ENCODE measurements at places on chromosomes 13 and 19.
A peak's percentile ranks its signal among the peaks of the same experiment; 100 is the strongest.

GRCh38 chr13:78610381-78610883 is 7.1 kb upstream of the POU4F1 start:
- DNase-seq, result no peak

DNA sequence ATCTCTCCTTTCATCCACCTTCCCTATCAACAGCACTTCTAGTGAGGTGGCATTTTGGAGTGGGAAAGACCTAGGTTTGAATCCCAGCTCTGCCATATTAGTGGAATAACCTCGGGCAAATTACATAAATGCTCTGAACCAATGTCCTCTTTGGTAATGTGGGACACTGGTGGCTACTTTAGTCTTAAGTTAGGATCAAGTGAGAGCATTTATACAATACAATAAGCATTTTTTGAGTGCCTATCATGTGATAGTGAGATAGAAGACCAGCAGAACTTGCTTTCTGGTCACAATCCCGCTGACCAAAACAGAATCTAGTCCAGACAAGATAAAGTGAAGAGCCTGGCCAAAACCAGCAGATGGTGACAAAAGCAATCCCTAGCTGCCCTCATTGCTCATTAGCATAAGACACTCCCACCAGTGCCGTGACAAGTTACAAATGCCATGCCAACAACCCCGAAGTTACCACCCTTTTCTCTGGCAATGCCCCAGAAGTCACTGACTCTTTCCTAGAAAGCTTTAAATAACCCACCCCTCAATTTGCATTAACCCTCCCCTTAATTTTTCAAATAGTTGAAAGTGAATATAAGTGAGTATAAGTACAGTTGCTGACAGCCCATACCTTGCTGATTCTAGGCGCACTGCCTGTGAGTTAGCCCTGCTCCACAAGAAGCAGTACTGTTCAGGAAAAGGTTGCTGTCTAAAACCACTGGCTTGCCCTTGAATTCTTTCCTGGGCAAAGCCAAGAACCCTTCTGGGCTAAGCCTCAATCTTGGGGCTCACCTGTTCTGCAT is 28.9 kb upstream of the KPNA3 start:
- peak; percentile 60 for DNase-seq

DNA sequence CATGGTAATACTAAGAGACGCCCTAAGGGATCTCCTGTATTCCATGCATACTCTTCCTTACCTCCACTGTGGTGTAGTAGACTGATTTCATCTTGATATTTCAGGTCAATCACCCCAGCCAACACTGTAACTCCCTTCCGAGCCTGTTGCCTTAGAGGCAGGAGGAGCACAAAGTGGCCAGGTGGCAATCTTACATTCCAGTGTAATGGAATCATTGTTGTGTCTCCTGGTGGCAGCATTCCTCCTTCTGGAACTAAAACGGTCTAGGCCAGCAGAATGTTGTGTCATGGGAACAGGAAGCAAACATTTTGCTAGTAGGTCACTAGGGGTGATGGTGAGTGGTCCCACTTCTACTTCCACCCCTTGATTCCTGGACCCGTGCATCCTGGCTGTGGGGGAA is 405.7 kb upstream of the SLC10A2 start:
- DNase-seq, result no peak

GRCh38 chr13:98456413-98456845 is 120.5 kb downstream of the STK24 start:
- no peak for DNase-seq

DNA sequence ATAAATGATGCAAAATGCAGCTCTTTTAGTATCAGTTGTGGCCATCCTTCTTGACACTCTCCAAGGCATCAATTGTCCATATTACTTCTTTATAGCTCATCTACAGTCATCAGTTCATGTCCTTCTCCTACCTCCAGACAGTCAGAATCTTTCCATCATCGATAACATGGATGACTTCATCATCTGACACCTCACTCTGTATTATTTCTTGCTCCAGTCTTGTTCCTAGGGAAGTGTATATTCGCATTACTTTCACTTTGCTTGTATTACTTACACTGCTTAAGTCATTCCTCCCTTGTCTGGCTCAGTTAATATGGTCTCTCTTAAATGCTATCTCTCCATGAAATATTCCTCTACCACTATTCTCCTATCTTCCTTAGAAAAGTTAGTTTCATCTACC is 999.1 kb upstream of the SLC10A2 start:
- no peak for DNase-seq

- DNase-seq, result no peak
Observed at GRCh38 chr19:31617010-31617585, 267.9 kb upstream of the TSHZ3 start.

Measured in MV-4-11 (cell line).